Activated naive CD4-positive, alpha-beta T cell treated with anti-CD3 and anti-CD28 coated beads, Interleukin-2, amount 50 U/mL, for 72 hours (primary cell): ENCODE measurements at places on chromosomes 4 and X. TPM values are rescaled to one million over a fixed set of nuclear protein-coding genes. Genes with fewer than 3 reads are reported as not detected.

ARL9 gene
- not detected for total RNA-seq

FAM9C gene
- 0.41 TPM for total RNA-seq

GPC3 gene
- 1.4 TPM for total RNA-seq

SPANXN3 gene
- not detected for total RNA-seq

ARHGAP24 gene
- not detected for total RNA-seq

DCAF8L2 gene
- total RNA-seq, result not detected

DNA sequence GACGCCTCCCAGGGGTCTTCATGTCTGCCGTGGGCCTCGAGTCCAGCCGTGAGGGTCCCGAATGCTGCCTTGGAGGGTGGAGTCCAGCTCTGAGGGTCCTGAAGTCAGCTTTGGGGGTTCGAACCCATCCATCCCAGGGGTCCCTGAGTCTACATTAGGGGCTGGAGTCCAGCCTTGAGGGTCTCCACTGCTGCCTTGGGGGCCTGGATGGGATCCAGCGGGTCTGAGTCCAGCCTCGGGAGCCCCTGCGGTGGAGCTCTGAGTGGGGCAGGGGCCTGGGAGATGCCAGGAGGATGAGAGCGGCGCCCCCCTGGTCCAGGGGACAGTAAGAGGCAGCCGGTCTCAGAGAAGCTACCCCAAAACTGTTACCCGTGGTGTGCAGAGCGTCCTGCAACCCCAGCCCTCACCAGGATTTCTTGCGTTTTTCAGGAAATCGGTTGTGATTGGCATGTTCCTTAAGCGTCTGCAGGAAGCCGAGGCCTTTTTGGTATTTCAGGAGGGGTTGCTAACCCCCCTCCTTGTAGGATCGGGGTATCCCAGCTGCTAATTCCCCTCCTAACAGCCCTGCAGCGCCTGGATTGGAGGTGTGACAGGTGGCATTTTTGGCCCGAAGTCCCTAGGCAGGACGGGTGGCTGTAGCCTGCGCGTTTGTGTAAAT is 1.7 kb upstream of the GTPBP6 start:
- peak; percentile 64 for DNase-seq

- DNase-seq, result no peak
These were observed 595 bp downstream of the KLHL34 start for GRCh38 chrX:21657318-21658151.

DNA sequence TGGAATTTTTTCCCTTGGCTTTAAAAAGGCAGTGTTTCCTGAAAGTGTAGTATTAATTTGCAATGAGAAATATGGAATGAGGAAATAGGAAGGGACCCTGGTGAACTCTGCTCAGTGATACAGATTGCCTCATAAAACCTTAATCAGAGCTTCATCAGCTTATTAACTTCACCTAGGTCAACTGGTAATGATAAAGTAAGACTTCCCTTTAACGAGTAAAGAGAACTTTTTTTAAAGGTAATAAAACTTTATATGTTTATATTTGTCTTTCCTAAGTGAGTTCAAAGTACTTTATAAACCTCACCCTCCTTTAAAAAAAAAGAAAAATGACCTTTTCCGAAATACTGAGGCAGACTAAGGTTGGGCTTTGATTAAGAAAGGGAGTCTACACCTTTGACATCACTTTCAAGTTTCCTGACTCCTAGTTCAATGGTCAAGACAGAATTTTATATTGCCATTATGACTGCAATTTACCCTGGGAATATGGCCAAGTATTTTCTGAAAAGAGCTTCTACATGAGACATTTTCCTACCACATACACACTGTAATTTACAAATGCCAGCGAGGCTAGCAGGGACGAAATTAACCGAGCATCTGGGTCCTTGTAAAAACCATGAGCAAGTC is 706.3 kb upstream of the TENM3 start:
- DNase-seq, result no peak

- no peak for DNase-seq
These were observed 535.2 kb upstream of the FAT1 start for GRCh38 chr4:187258651-187259401.

DNA sequence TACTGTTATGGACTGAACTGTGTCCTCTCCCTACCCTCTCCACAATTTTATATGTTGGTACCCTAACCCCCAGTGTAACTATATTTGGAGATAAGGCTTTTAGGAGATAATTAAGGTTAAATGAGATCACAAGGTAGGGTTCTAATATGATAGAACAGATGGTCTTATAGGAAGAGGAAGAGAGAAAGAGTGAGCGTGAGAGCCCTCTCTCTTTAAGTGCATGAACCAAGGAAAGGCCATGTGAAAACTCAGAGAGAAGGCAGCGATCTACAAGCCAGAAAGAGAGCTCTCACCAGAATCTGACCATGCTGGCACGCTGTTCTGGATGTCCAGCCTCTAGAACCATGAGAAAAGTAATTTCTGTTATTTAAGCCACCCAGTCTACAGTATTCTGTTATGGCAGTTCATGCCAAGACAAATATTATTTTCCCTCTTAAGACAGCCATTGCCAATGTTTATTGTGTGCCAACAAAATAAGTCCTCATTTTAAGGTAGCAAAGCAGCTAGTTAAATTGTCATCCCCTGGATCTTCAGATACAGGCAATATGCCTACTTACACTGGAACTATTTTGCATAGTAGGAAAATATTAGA is 336.2 kb downstream of the MID1IP1 start:
- no peak for DNase-seq

DNA sequence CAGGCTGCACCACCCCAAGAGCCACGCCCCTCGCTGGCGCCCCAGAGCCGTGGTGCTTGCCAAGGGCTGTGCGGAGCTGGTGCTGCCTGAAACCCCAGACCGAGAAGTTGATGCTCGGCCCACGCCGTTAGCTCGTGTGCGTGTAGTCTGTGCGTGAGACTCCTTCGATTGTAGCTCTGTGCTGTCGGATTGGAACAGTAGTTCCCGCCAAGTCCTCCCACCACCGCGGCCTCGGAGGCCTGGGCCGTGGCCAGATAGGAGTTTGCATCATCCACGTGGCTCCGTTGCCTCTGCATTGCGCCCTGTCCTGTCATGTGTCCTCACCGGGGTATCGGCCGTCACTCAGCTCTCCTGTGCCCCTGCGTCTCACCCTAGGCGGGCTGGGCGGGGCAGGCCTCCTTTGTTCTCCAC is 24.2 kb downstream of the TNIP2 start:
- peak; percentile 50 for DNase-seq
